Activated naive CD4-positive, alpha-beta T cell treated with anti-CD3 and anti-CD28 coated beads for 36 hours (primary cell): ENCODE measurements at places on chromosomes 6 and 20. TPM values are rescaled to one million over a fixed set of nuclear protein-coding genes. Genes with fewer than 3 reads are reported as not detected.

GRCh38 chr20:58058421-58059259 is 169.8 kb downstream of the ANKRD60 start:
- H3K36me3 ChIP-seq, result no peaks in the 10 kb centered on the region
- peaks cover 17% of the 10 kb centered on the region for H3K27me3 ChIP-seq
- no peaks in the 10 kb centered on the region for H3K4me1 ChIP-seq
- no peak overlapping the region for H3K27ac ChIP-seq
- H3K4me3 ChIP-seq, result no peak overlapping the region
- DNase-seq, result no peak

GRCh38 chr20:53706008-53706465 is 112.4 kb upstream of the ZNF217 start:
- H3K4me1 ChIP-seq, result peaks cover 47% of the 10 kb centered on the region
- H3K27ac ChIP-seq, result peak overlapping the region; percentile 90
- no peaks in the 10 kb centered on the region for H3K36me3 ChIP-seq
- DNase-seq, result no peak

DNA sequence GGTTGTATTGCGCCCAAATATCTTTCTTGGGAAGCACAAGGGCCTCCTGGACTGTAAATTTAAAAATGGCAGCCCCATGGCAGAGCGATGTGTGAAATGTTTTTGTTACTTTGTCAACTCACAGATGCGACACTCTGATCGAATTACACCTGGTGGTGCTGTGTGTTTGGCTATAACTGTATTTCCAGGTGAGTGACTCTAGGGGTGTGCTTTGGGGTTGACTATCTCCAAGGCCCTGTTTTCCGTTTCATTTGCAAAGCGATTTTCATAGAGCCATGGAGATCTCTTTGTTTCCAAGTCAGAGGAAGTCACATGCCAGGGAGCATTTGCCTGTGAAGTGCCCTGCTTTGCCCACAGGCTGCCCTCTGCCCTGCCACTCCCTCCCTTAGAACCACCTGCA is 93.5 kb downstream of the CDC5L start:
- DNase-seq, result no peak
- no peak overlapping the region for H3K4me3 ChIP-seq
- H3K36me3 ChIP-seq, result no peaks in the 10 kb centered on the region
- no peaks in the 10 kb centered on the region for H3K27me3 ChIP-seq
- H3K4me1 ChIP-seq, result no peaks in the 10 kb centered on the region

- H3K4me3 ChIP-seq, result no peak overlapping the region
- DNase-seq, result no peak
- no peak overlapping the region for H3K27ac ChIP-seq
- H3K27me3 ChIP-seq, result no peaks in the 10 kb centered on the region
Observed at GRCh38 chr6:128172081-128172480, 271.2 kb upstream of the THEMIS start.

GRCh38 chr20:61600016-61600415 is 348.0 kb downstream of the CDH4 start:
- H3K27ac ChIP-seq, result no peak overlapping the region
- no peaks in the 10 kb centered on the region for H3K36me3 ChIP-seq

GRCh38 chr20:32433311-32434021 is 75.3 kb downstream of the ASXL1 start:
- H3K4me3 ChIP-seq, result no peak overlapping the region
- DNase-seq, result no peak
- H3K4me1 ChIP-seq, result peaks cover 1% of the 10 kb centered on the region
- H3K36me3 ChIP-seq, result peaks cover 51% of the 10 kb centered on the region
- no peaks in the 10 kb centered on the region for H3K27me3 ChIP-seq

- H3K4me1 ChIP-seq, result peaks cover 77% of the 10 kb centered on the region
- H3K27ac ChIP-seq, result peak overlapping the region; percentile 50
- no peaks in the 10 kb centered on the region for H3K27me3 ChIP-seq
- no peak overlapping the region for H3K4me3 ChIP-seq
- H3K36me3 ChIP-seq, result peaks cover 13% of the 10 kb centered on the region
- DNase-seq, result peak; percentile 38
Observed at GRCh38 chr20:47540443-47541354, 39.0 kb downstream of the NCOA3 start.

- H3K4me3 ChIP-seq, result no peak overlapping the region
- peaks cover 31% of the 10 kb centered on the region for H3K27me3 ChIP-seq
- H3K36me3 ChIP-seq, result no peaks in the 10 kb centered on the region
- H3K27ac ChIP-seq, result no peak overlapping the region
- no peak for DNase-seq
Observed at GRCh38 chr20:46491354-46491753, 22.0 kb downstream of the ZNF334 start.

MRPL18 gene
- total RNA-seq, result 65.1 TPM

PCK1 gene
- not detected for total RNA-seq

MROH8 gene
- 0.54 TPM for total RNA-seq

MPIG6B gene
- not detected for total RNA-seq
